CD4-positive, alpha-beta T cell treated with Interferon gamma for 1 hour (primary cell): ENCODE measurements at places on chromosomes 12 and 14.

DNA sequence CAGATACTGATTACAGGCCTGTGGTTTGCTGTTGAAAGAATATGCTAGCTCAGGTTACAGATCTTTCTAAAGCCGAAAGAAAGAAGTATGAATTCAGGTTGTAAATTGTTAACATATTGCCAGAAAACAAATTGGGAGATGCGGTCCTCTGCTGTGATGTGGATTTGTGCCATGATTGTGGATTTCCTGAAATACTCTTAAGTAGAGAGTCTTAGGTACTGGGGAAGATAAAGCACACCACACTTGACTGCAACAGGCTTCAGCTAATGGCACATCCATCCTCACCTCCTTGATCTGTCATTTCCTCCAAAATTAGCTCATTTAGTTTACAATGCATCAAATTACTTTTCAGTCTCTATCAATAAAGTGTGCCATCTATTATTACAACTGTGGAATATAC, 279.2 kb downstream of the SYT1 start:
- no peak for DNase-seq

DNA sequence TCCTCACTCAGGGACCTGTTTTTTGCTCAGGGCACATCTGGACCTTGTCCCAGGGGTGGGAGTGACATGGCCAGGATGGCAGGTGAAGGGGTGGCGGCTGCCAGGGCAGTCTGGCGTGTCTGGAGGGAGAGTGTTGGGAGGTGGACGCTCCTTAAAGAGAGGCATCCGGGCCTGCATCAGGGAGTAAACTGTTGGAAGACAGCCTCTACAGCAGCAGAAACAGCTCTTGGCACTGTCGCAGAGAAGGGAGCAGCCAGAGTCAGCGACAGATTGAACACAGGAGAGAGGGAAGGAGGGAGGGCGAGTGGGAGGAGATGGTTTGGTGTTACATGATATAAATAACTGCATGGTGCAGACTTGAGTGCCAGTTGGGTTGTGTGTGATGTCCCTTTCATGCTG, 52.8 kb downstream of the IGF1 start:
- no peak for DNase-seq

GRCh38 chr14:20164462-20164861, 25.8 kb downstream of the OR4N5 start:
- no peak for DNase-seq

GRCh38 chr12:108432423-108433121, 82.5 kb upstream of the FICD start:
- no peak for DNase-seq

DNA sequence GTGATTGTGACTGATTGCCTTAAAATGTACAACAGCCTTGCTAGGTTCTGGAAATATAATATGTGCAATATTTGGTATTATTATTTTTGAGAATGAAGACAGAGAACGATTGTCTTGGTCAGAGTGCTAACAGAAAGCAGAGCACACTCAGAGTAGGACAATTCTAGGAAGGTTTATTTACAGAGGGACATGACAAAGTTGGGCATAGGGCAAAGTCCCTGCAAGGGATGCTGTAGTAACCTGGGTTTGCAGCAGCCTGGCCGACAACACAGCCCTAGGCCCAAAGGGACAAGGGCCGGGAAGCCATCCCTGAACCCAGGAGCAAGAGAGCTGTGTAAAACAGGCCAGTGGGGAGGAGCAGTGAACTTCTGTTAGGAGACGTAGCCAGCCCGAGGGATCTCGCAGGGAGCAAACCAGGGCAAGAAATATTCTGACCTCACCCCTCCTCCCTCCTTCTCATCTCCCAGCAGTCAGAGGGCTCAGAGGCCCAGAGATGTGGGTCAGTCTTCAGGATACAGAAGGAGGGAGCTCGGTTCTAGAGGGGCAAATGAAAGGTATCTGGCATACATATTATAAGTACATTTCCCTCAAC, 51.0 kb upstream of the FERMT2 start:
- no peak for DNase-seq

- no peak for DNase-seq
Measured at GRCh38 chr12:116138364-116138763, 139.1 kb downstream of the MED13L start.

DNA sequence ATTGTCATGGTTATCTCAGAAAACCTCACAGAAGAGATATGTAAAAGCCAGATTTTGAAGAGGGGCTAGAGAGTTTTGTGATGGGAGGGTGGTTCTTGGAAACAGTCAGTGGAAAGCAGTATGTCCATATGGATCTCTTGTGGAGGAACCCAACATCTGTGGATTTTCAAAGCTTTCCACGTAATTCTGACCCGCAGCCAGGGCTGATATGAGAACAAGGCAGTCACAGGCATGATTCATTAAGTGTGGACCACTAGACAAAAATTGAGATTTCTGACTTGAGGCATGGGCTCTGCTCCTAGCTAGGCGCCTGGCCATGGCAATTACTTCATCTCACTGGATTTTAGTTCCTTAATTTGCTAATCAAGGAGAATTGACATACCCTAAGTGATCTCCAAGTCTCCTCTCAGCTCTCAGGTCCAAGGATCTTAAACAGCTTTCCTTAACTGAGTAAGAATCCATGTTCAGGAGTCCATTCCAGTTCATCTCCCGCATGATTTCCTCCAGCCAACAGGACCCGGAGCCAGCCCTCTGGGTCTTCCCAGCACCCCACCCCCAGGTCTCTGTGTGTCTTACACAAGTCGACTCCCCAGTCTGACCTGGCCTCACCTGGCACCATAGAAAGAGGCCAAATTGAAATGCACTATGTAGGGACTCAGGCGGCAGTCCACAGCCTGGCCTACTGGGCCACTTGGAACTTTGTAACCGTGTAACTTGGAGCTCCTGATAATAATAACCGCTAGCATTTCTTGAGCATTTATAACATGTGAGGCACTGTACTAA, 176.3 kb upstream of the PARP11 start:
- DNase-seq = no peak

DNA sequence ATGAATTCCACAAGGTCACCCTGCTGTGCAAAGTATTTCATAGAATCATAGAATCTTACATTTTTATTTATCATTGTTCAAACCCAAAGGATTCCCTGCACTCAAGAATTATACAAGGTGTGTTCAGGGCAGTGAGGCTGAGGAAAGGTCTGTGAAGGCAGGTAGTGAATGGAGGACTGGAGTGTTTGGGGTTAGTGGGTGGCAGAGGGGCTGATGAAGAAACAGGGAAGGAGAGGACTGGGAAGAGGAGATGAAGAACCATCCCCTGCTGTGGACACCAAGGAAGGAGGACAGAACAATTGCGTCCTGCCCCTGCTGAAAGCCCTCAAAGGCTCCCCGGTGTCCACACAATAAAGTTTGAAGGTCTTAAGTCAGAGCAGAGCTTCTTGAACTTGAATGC, 10.8 kb upstream of the BCDIN3D start:
- DNase-seq = no peak

GRCh38 chr14:34319140-34319539, 142.9 kb downstream of the SPTSSA start:
- DNase-seq = no peak

DNA sequence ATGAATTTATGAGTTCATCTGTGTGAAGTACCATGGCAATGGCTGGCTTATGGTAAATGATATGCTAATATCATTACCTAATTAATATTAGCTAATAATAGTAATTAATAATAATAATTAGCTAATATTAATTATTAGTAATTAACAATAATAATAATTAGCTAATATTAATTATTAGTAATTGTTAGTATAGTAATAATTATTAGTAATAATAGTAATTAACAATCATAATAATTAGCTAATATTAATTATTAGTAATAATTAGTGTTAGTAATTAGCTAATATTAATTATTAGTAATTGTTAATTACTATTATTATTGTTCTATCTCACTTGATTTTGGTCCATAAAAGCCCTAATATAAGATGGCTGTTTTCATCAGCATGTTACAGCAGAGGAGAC, 19.8 kb downstream of the RERG start:
- DNase-seq = no peak

- DNase-seq = no peak
Measured at GRCh38 chr12:127925971-127926370, 341.0 kb upstream of the TMEM132C start.

- DNase-seq = no peak
Measured at GRCh38 chr12:97757481-97758193, 295.0 kb downstream of the RMST start.

DNA sequence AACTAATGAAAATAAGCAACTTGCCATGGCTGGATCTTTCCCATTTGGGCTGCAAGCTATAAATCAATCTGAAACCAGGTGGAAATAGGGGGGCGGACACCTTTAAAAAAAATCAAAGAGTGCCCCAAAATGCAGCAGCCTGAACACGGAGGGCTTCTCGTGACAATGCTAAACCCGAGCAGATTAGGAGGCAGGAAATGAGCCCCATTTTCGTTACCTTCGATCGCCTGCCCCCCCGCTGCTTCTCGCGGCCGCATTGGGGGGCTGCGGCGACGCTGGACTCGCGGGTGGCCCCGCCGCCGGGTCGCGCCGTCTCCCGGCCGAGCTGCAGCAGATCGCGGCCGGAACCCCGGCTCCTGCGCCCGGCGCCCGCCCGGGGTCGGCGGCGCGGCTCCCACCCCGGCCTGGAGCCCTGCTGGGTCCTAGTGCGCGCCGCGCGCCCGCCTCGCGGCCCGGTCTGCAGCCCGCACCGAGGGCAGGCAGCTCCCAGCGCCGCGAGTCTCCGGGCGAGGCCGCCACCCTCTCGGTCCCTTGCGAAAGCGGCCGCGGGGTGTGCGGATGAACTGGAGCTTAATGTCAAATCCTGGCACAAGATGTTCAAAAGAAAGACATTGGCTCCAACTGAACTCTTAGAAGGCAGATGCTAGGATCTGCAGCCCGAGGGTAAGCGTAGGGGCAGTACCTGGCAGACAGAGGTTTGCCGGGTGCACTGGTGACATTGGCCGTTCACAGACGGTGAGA, 201.9 kb upstream of the FOXN3 start:
- DNase-seq = peak; percentile 64

DNA sequence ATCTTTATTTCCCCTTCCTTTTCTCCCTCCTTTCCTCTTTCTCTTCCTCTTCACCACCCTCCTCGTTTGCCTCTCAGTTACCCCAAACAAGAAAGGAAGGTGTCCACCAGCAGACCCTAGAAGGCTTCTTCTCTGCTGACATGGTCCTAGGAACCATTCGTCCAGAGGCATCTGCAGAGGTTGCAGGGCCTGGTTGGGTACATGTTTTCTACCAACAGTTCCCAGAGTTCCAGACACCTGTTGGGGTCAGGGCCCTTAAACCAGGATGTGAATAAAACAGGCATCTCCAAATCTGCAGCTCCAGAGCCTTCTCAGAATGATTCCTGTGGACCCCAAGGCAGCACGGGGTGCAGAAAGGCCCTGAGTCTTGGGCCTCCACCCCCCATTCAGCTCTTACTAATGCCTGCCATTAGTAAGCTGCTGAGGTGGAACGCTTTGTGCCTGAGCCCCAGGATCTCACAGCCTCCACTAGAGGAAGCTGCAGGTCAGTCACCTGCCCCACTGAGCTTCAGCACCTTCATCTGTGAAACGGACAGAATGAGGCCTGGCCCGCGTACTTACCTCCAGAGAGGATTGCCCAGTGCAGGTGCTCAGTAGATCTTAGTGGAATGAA, 130.4 kb downstream of the DICER1 start:
- DNase-seq = no peak

DNA sequence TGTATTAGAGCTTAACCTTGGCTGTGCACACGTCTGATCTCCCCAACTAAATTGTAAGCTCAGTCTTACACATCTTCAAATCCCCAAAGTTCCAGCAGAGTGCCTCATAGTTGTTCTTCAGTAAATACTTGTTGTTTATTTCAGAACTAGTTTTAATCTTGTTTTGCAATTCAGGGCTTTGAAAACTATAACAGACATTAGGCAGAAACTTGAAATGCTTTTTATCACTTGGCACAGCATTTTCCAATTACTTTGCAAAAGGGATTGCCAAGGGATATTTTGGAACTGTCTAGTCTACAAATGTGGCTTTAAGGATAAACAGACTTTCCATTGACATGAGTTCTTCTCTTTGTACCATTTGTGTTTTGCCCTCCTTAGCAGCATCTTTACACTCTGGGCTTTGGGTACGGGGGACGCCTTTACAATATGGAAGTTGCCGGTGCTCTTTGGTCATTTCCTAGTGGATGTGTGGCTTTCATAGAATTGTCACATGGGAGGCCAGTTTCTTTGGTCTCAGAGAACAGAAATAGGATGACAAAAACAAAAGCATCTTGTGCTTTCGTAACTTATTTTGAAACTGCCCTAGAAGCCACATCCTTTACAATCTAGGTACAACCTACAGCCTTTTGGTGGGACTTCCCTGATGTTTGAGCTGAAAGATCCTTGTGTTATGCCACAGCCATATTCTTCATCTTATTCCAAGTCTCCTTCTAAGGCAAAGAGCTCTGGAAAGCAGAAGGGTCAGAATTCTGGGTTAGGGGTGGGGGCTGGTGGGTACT, 96.9 kb downstream of the NPAS3 start:
- DNase-seq = no peak

DNA sequence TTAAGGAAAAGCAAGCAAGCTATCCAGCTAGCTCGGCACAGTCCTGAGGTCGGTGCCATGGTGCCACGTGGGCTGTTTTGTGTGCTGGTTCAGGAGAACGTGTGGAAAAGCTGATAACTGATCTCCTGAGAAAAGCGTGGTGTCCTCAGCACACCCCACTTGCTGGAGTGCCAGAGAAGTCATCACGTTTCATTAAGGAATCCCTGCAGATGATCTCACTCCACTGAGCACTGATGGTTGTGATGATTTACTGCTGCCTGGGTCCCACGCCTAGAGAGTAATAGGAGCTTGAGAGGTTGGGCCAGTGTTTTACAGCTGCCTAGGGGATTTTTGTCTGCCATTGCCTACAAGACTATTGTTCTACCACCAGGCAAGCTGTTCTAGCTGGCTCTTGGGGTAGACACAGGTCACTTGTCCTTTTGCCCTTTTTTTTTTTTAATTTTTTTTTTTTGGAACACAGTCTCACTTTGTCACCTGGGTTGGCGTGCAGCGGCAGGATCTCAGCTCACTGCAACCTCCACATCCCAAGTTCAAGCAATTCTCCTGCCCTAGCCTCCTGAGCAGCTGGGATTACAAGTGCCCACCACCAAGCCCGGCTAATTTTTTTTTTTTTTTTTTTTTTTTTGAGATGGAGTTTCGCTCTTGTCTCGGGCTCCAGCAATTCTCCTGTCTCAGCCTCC, 42.3 kb upstream of the EVL start:
- DNase-seq = no peak

DNA sequence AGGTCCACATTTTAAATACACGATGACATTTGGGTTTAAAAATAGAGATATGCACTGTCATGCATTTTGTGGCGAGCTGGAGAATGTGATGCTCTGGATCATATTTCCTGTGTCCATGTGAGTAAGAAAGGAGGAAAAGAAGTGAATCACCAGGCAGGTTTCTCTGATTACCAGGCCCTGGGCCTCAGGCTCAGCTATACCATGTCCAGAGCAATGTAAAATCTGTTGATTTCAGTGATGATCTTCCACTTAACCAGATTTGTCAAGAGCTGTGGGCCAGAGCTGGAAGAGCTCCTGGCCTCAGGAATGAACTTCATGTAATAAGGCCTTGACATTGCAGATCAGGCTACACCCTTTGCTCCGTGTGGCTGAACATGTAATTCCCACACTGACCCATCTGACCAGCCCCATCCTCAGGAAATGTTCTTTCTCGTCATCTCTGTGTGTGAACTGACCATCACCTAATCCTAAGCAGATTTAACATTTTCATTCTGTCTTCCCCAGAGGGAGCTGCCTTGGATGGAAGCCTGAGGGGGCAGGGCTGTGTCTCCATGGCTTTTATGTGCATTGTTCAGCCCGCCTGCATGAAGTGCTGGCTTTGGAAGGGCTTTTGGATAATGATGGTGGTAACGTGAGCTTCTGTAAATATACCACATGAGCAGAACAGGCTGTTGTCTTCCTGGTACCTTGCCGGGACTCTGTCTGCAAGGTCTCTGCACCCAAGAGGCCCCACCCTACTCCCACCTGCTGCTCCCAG, 54.5 kb downstream of the CRACR2A start:
- DNase-seq = no peak
